ENCODE measurements at places on chromosomes 5 and 9. TPM values are rescaled to one million over a fixed set of nuclear protein-coding genes. Genes with fewer than 3 reads are reported as not detected.

DNA sequence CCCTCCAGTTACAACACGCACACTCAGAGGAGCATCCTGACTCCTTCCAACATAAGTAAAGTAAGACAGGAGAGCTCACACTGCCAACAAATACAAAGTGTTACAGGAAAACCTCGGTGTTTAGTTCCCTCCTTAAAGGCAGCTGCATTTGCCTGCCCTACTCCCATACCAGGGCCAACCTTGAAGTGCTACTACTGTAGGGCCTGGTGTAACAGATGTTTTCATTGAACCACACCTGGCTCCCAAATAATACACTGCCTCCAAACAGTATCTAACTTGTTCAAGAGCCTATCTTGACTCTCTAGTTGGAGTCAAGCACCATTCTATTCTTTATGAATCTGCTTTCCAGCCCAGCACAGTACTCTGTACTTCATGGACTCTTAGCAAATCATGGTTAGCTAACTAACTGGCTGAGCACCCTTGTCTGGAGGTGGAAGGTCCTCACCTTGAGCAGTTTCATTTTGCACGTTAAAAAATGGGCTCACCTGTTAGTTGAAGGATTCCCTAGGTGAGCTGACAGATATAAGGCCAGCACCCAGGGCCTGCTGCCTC is 34.6 kb downstream of the TTC39B start:
- no peak overlapping the region for H3K4me3 ChIP-seq
- no peak for DNase-seq
- no peaks in the 10 kb centered on the region for H3K4me1 ChIP-seq
- no peak overlapping the region for H3K27ac ChIP-seq
- no peaks in the 10 kb centered on the region for H3K27me3 ChIP-seq

DNA sequence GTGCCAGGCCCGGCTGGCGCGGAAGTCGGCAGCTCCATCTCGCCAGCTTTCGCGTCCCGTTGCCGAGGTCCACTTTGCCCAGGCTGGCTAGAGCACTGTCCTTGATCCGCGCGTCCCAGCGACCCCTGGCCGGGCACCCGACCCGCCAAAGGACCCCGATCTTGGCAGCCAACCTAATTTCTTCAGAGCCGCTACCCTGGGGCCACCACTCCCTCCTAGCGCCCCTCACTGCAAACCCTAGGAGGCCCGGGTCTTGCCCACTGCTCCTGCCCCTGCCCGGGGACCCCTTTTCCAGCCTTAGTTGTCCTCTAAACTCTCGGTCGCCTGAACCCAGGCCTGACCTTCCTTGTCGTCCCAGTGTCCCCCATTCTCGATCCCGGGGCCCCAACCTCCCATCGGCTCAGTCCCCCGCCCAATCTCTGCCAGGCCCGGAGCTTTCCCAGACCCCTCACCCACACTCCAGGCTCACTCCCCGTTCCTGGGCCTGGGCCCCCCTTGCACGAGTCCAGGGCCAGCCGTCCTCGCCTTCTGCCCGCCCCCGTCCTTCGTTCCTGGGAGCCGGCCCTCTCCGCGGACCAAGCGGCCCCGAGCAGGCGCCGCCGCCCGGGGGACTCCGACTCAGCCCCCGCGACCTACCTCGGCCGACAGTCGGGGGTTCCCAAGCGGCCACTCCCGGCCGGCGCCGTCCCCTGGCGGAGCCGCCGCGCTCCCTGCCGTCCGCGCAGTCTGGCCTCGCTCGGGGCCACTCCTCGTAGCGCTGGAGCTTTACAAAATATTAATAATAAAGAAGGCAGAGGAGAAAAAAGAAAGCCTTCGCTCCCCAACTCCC is 701 bp upstream of the LMX1B start:
- no peak overlapping the region for H3K27ac ChIP-seq
- H3K27me3 ChIP-seq: no peaks in the 10 kb centered on the region
- H3K4me1 ChIP-seq: peaks cover 17% of the 10 kb centered on the region
- no peaks in the 10 kb centered on the region for H3K36me3 ChIP-seq
- DNase-seq: no peak

IFT74 gene
- 37.5 TPM for total RNA-seq

DNA sequence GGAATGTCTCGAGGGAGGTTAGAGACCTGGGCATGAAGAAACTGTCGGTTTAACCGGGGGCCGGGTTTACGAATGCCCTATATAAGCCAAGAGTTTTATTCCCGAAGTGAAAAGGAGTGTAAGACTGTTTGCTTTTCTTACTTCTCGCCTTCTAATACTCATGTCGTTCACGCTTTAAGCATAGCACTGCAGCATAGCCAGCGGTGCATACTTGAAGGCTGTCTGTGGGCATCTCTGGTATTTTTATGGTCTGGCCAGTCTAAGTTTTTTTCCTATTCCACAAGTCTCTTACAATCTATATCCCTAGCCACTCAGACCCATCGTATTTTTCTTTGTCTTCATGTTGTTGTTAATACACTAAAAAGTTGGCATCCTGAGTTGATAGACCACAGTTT is 1.2 kb downstream of the UHRF2 start:
- H3K27ac ChIP-seq: peak overlapping the region; percentile 93
- H3K36me3 ChIP-seq: no peaks in the 10 kb centered on the region
- H3K4me3 ChIP-seq: peak overlapping the region; percentile 92
- peaks cover 9% of the 10 kb centered on the region for H3K4me1 ChIP-seq
- DNase-seq: no peak

DNA sequence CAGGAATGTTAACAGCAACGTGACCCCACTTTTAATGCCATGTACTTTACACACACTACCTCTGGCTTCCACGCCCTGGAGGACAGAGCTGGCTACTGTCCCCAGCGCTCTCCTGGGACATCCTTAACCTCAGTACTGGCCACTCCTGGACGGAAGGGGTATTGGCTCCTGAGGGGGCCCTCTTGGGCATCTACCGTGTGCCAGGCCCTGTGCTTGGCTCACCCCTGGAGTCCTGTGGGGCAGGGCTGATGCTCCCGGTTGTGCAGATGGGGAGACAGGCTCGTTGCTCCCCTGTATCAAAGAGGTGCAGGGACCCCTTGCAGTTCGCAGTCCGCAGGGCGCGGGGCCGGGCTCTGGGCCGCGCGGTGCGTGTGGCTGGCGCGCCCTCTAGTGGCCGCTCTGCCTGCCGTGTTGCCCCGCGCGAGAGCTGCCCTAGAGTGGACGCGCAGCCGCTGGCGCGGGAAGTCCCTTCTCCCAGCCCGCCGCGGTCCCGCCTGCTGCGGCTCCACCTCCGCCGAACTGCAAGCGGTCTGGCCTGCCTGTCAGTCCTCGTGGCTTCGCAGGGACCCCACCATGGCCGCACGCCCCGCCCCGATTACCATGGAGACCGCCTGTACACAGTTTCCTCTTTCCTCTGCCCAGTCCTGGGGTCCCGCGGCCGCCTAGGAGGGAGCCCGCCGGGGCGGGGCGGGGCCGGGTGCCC is at the start of gene WDR38:
Gene WDR38 (plus strand): TSS at position 632 of the 703 bp plus-strand sequence. CDS start 72 bp downstream, outside the sequence.
- no peaks in the 10 kb centered on the region for H3K27me3 ChIP-seq
- H3K36me3 ChIP-seq: no peaks in the 10 kb centered on the region
- H3K4me3 ChIP-seq: peak within 1 kb of the TSS; percentile 52
- peaks cover 11% of the 10 kb centered on the region for H3K4me1 ChIP-seq

GRCh38 chr9:104866191-104866590 is 61.8 kb downstream of the ABCA1 start:
- no peaks in the 10 kb centered on the region for H3K27me3 ChIP-seq
- H3K27ac ChIP-seq: no peak overlapping the region
- H3K36me3 ChIP-seq: no peaks in the 10 kb centered on the region
- H3K4me1 ChIP-seq: peaks cover 48% of the 10 kb centered on the region
- H3K4me3 ChIP-seq: no peak overlapping the region

DNA sequence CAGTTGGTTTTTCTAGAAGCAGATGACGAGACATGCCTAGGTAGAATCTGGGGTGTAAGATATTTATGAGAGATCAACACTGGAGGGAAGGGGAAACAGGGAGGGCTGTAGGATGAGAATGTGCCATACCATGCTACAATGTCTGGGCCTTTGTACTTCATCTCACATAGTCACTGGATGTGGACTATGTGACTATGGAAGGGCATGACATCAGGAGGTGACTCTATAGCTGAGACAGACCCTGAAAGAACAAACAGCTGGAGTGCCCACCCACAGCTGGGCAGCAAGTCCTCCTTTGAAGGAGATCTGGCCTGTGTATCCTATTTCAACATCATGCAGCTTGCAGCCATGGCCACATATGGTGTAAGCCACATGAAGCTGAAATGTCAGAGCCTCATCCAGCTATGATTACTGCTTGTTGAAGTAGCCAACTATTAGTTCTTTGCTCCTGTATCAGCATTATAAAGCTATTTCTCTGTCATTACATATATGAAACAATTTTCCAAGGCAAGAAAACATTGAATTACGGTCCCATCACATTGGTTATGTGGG is 46.2 kb upstream of the KIF2A start:
- H3K27me3 ChIP-seq: no peaks in the 10 kb centered on the region
- DNase-seq: no peak
- H3K27ac ChIP-seq: no peak overlapping the region
- no peaks in the 10 kb centered on the region for H3K36me3 ChIP-seq
- H3K4me3 ChIP-seq: no peak overlapping the region

GRCh38 chr9:128167209-128167608 is 7.1 kb downstream of the BBLN start:
- H3K4me1 ChIP-seq: no peaks in the 10 kb centered on the region
- no peak overlapping the region for H3K4me3 ChIP-seq
- no peaks in the 10 kb centered on the region for H3K27me3 ChIP-seq
- no peaks in the 10 kb centered on the region for H3K36me3 ChIP-seq

GRCh38 chr5:54595721-54596120 is 78.2 kb downstream of the SNX18 start:
- H3K27ac ChIP-seq: no peak overlapping the region
- H3K36me3 ChIP-seq: no peaks in the 10 kb centered on the region
- no peaks in the 10 kb centered on the region for H3K4me1 ChIP-seq
- no peaks in the 10 kb centered on the region for H3K27me3 ChIP-seq

DNA sequence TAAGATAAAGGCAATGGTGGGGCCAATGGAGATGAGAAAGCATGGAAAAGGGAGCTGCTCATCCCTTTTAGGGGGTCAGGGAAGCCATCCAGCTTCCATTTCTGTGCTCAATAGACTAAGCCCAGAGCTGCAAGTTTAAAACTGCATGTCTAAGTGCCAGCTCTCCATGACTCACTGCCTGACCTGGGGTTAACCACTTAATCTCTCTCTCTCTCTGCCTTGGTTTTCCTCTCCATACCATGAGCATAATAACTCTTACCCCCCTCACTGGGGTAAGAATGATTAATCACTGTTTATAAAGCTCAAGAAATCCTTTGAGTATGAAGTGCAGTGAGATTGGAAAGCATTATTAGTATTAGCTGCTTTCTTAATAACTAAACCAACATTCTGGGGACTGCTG is 1382.4 kb upstream of the WWC1 start:
- no peaks in the 10 kb centered on the region for H3K4me1 ChIP-seq
- H3K27me3 ChIP-seq: no peaks in the 10 kb centered on the region
- no peak overlapping the region for H3K4me3 ChIP-seq
- DNase-seq: no peak

DNA sequence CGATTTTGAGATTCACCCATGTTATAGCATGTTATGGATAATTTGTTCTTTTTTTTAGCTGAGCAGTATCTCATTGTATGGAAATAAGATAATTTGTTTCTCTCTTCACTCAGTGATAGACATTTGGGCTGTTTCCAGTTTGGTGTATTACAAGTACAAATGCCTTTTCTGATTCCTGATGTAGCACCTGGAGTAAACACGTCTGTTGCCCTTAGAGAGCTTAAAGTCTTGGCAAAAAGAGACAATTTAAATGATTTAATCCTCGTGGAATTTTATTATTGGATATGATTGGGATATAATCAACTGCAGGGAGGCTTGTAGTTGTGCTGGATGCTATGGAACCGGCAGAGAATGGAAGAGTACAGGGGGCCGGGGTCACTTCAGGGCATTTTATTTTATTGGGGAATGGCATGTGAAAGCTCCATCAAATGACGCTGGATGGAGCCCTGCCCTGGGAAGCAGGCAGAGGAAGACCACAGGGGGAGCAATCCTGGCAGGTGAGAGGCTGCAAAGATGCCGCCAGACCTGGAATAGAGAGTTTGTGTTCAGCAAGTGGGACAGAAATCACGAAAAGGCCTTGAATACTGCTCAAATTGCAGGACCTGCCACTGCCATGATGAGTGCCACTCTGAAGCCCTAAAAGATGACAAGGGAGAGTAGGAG is 31.0 kb upstream of the TGFBI start:
- no peak overlapping the region for H3K27ac ChIP-seq
- H3K4me3 ChIP-seq: no peak overlapping the region
- DNase-seq: no peak
- peaks cover 5% of the 10 kb centered on the region for H3K4me1 ChIP-seq

DNA sequence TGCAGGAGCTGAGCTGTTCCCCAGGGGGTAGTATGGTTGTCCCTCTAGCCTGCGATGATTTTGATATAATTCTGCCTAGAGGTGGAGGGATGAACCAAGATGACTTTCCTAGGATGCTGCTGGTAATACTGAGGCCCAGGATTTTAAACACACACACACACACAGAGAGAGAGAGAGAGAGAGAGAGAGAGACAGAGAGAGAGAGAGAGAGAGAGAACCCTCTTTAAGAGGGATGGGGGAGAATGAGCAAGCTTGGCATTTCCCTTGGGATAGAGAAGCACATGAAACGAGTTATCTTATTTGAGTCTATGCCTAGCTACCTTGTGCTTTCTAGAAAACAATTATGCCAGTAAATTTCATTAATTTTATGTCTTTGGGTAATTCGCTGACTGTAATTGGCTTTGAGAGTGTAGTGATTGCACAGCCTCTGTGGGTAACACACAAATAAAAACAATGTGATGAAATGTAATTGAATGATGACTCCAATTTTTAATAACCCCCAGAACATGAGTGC is 338.4 kb downstream of the ARHGEF28 start:
- H3K36me3 ChIP-seq: no peaks in the 10 kb centered on the region
- peaks cover 3% of the 10 kb centered on the region for H3K4me1 ChIP-seq
- no peak for DNase-seq

DNA sequence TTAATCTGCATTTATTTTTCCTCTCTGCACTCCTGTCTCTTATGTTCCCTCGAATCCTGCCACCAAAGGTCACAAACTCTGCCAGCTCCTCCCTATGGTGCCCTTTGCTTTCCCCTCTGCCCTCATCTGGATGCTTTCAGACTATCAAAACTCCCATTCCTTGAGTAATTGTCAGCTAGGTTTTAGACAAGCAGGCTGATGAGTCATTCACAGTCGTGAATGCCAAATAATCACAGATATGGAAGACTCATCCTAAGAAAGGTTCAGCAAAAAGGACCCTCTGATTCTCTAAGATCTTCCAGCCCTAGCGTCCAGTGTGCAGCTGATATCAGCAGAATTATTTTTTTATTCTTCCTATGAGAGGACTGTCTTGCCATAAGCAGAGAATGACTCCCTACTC is 104.5 kb upstream of the NUDT12 start:
- no peak for DNase-seq
- no peak overlapping the region for H3K27ac ChIP-seq
- no peaks in the 10 kb centered on the region for H3K27me3 ChIP-seq
- no peaks in the 10 kb centered on the region for H3K36me3 ChIP-seq
- H3K4me1 ChIP-seq: no peaks in the 10 kb centered on the region
